ENCODE measurements at places on chromosomes 7 and 10.

DNA sequence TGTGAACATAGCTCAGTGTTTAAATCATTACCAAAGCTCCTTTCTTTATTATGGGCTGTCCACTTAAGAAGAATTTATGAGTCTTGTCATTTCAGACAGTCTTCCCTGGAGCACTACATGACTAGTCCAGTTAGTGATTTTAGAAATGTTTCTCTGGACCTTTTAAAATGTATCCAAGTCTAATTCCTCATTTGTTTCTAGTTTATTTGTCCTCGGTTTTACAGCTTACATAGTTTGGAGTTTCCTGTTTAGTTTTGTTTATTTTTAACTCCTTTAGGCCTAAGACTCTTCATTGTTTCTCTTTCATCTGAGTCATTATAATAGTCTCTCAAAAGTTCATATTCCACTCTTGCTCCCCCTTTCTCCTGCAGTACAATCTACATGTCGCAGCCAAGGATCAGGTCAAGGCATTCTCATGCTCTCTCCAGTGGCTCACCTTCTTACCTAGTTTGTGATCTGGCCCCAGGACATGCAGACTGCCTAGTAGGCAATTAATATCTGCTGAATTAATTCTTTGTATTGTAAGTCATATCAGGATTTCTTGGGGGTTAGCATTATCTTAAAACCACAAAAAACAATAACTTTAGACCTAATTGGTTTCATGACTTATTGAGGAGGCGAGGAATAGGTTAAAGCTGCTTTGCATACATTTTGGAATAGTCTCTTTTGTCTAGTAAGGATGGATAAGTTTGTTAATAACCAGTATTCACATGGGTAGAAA is 93.8 kb downstream of the MAPK8 start:
- no peak for DNase-seq

GRCh38 chr7:102285540-102286236 is 980 bp upstream of the SH2B2 start:
- no peak for DNase-seq

DNA sequence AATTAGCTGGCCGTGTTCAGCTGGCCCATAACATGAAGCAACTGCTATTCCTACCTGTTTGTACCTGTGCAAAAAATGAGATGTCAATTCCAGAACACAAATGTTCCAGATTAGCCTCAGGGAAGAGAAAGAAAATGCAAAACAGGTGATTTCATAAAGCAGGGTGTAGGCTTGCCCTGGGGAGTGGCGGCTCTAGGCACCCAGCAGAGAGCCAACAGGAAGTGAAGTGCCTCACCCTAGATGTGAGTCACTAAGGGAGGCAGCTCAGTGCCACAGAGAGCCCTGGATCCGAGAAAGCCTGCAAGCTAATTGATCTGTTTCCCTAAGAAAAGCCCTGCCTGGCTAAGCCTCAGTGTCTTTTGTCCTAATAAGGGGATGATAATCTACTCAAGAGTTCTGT is 240.0 kb downstream of the ARHGAP21 start:
- no peak for DNase-seq

DNA sequence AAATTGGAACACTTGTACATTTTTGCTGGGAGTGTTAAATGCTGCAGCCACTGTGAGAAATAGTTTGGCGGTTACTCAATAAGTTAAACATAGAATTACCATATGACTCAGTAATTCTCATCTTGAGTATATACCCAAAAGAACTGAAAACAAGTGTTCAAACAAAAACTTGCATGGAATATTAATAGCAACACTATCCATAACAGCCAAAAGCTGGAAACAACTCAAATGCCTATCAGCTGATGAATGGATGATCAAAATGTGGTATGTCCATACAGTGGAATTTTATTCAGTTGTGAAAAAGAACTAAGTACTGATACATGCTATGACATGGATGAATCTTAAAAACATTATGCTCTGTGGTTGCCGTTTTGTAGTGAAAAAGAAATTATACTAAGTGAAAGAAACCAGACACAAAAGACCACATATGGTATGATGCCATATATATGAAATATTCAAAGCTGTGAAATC is 63.0 kb upstream of the SP4 start:
- DNase-seq, result no peak

- DNase-seq, result no peak
Measured at GRCh38 chr7:22124941-22125340, 179.2 kb upstream of the CDCA7L start.

DNA sequence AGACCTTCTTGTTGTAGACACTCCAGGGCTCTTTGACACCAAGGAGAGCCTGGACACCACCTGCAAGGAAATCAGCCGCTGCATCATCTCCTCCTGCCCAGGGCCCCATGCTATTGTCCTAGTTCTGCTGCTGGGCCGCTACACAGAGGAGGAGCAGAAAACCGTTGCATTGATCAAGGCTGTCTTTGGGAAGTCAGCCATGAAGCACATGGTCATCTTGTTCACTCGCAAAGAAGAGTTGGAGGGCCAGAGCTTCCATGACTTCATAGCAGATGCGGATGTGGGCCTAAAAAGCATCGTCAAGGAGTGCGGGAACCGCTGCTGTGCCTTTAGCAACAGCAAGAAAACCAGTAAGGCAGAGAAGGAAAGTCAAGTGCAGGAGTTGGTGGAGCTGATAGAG is 5.5 kb downstream of the GIMAP7 start:
- DNase-seq, result no peak

DNA sequence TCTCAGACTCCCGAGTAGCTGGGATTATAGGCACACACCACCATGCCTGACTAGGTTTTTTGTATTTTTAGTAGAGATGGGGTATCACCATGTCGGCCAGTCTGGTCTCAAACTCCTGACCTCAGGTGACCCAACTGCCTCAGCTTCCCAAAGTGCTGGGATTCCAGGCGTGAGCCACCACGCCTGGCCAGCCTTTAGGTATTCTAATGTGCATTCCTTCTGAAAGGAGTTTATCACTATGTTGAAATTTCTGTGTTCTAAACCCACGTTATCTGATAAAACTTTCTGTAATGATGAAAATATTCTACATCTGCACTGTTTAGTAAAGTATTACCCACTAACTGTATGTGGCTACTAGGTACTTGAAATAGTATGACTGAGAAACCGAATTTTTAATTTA is 110.6 kb upstream of the IMMP2L start:
- DNase-seq, result no peak

DNA sequence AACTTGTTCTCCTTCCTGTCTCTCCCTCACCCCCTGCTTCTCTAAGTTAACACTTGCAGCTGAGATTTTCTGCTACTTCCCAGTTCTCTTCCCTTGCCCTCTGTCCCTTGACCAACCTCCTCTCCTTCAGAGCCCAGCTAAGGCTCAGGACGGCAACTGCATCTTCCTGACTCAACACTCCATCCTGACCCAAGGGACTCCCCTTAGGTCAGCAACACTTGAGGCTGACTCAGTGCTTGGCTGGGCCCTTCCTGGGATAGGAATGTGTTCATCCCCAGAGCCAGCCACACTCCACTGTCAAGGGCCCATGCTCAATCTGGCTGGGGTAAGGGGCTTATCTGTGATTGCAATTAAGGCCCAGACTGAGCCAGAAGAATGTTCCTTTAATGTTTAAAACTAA is 3.4 kb downstream of the CALHM2 start:
- no peak for DNase-seq

- DNase-seq, result no peak
Measured at GRCh38 chr7:18552943-18553604, 57.5 kb downstream of the HDAC9 start.

Measured in ovary (tissue), 10 donors.